ENCODE measurements at places on chromosomes 3 and 15. TPM values are rescaled to one million over a fixed set of nuclear protein-coding genes. Genes with fewer than 3 reads are reported as not detected.

MST1R gene
- 0.52 TPM for total RNA-seq

TMF1 gene
- total RNA-seq = 30.0 TPM

ACSBG1 gene
- not detected for total RNA-seq

ZBBX gene
- total RNA-seq = not detected

DNAJC13 gene
- total RNA-seq = 55.9 TPM

CLSTN2 gene
- under 0.01 TPM for total RNA-seq

ZDHHC19 gene
- not detected for total RNA-seq

P2RY14 gene
- total RNA-seq = not detected

POMGNT2 gene
- 3.4 TPM for total RNA-seq

MUC20 gene
- total RNA-seq = 0.34 TPM

XCR1 gene
- not detected for total RNA-seq

OIP5 gene
- 1.4 TPM for total RNA-seq

PDHB gene
- total RNA-seq = 60.3 TPM

DHFR2 gene
- 2.6 TPM for total RNA-seq

GOLGA8S gene
- total RNA-seq = under 0.01 TPM

SH2D7 gene
- not detected for total RNA-seq

NRROS gene
- total RNA-seq = 8.5 TPM

SLC15A2 gene
- under 0.01 TPM for total RNA-seq

ASB7 gene
- total RNA-seq = 16.3 TPM

GOLGA8R gene
- total RNA-seq = 0.33 TPM

RARRES1 gene
- 0.98 TPM for total RNA-seq
